Stimulated activated naive CD8-positive, alpha-beta T cell treated with anti-CD3 and anti-CD28 coated beads, Interleukin-15, amount 100 ng/mL, for 72 hours (primary cell): ENCODE measurements at places on chromosomes 2 and 18.

- no peak for DNase-seq
These were observed 80.5 kb downstream of the BCL2L11 start for GRCh38 chr2:111201214-111201613.

- DNase-seq, result no peak
These were observed 62.3 kb downstream of the RHBDD1 start for GRCh38 chr2:226898121-226898520.

- no peak for DNase-seq
These were observed 154.1 kb upstream of the HS6ST1 start for GRCh38 chr2:128472789-128473174.

DNA sequence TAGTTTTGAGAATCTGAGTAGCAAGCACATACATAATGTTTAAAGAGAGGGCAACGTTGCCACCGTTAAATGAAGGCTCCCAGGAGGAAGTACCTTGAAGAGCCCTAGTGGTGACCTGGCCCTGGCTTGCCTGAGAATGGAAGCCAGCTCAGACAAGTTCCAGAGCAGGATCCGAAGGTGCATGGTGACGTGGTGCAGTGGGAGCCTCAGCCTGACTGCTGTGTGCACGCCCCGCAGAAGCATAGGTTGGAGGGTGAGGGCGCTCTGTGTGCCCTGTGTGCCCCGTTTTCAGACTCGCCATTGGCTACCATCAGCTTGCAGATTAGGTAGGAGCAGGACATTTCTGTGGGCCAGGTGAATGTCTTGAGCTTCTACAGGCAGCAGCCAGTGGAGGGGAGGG lies 68.2 kb downstream of the ZNF407 start:
- no peak for DNase-seq

- no peak for DNase-seq
These were observed 166.7 kb downstream of the MCFD2 start for GRCh38 chr2:46748735-46749531.

- no peak for DNase-seq
These were observed 13.7 kb upstream of the NEU4 start for GRCh38 chr2:241795021-241795999.

- no peak for DNase-seq
These were observed 199.2 kb upstream of the NT5C1B start for GRCh38 chr2:18788592-18788991.

- no peak for DNase-seq
These were observed 157.4 kb downstream of the MYT1L start for GRCh38 chr2:2173633-2174032.

DNA sequence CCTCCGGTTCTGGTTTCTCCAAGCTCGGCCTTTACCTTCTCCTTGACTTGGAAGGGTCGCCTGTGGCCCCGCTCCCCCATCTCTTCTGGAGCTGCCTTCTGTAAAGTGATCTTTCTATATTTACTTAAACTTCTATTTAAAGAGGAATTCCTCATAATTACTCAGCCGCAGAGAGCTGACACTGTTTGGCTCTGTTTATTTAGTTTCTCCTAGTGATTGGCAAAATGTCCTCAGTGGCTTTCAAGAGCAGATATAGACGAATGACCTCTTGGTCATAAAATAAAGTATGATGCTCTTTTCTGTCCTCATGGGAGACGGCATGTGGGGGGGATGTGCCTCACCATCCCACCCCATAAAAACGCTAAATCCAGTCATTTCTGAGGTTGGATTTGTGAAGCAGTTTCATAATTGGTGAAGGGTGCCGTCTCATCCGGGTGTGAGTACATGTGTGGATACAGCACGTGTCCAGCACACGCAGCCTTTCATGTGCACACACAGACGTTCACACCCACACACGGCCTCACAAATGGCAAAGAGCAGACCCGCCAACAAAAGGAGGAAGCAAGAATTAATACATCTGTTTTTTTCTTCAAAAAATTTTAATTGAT lies 43.4 kb upstream of the SMAD7 start:
- DNase-seq, result no peak

GRCh38 chr2:24814516-24814915 lies 21.3 kb downstream of the CENPO start:
- DNase-seq, result no peak

DNA sequence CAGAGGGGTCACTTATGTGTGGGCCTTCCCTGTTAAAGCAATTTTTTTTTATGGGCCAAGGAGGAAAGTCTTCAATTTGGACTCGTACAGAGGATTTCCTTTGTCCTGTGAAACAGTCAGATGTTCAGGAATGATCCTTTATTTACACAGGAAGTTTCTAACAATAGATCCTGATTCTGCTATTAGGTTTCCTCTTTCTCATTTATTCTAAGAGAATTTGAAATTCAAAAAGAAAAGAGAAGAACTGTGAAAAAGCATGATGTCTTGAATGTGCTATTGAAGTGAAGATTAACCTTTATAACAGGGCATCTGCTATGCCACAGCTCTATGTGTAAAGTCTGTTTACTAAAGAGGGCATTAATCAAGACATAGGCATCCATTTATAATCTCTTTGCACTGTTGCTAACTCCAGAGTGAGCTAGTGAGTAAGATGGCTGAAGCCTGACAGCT lies 105.3 kb upstream of the FAM98A start:
- DNase-seq, result no peak

- DNase-seq, result no peak
These were observed 13.4 kb downstream of the NPAS2 start for GRCh38 chr2:100833331-100833730.

- no peak for DNase-seq
These were observed 76.2 kb downstream of the STK39 start for GRCh38 chr2:168171059-168171762.
